H1 (cell line): ENCODE measurements at places on chromosomes 12 and 14.

- no peak for DNase-seq
Measured at GRCh38 chr14:61025251-61026223, 44.5 kb downstream of the SLC38A6 start.

DNA sequence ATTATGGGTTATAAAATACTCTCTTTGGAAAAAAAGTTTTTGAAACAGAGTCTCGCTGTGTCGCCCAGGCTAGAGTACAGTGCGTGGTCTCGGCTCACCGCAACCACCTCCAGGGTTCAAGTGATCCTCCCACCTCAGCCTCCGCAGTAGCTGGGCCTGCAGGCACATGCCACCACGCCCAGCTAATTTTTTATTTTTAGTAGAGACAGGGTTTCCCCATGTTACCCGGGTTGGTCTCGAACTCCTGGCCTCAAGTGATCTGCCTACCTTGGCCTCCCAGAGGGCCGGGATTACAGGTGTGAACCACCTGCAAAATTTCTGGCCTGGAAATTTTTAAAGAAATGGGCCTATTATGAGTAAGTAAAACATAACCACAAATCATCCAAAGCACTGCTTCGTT, 3.8 kb downstream of the USP15 start:
- DNase-seq = no peak

- DNase-seq = no peak
Measured at GRCh38 chr12:97968641-97969197, 506.1 kb downstream of the RMST start.

GRCh38 chr12:43436597-43436996, 115.4 kb downstream of the ADAMTS20 start:
- no peak for DNase-seq

GRCh38 chr12:40123496-40123895, 17.6 kb upstream of the SLC2A13 start:
- DNase-seq = no peak

- DNase-seq = peak; percentile 88
Measured at GRCh38 chr12:121917950-121918678, at the start of gene CFAP251. Gene CFAP251 (plus strand): TSS chr12:121918592. CDS start chr12:121921306, 2,714 bp downstream.

GRCh38 chr14:61894452-61895077, 132.3 kb downstream of the SNAPC1 start:
- peak; percentile 69 for DNase-seq
